ENCODE measurements at places on chromosomes 11 and 22.

DNA sequence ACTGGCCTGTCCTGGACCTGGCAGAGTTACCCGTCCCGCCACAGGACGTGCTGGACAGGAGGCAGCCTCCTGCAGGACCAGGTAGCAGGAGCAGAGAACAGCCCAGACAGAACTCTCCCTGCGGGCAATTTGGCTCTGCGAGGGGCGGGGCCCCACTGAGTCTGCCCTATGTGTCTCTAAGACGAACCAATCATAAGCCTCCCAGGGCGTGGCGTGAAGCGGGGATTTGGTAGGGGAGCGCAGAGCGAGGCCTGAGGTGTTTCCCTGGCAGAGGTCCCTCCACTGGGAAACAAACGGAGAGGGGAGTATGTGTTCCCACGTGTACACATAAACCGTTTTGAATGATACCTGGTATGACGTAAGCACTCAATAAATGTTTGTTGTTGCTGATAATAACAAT, 7.4 kb downstream of the CD82 start:
- DNase-seq = no peak

DNA sequence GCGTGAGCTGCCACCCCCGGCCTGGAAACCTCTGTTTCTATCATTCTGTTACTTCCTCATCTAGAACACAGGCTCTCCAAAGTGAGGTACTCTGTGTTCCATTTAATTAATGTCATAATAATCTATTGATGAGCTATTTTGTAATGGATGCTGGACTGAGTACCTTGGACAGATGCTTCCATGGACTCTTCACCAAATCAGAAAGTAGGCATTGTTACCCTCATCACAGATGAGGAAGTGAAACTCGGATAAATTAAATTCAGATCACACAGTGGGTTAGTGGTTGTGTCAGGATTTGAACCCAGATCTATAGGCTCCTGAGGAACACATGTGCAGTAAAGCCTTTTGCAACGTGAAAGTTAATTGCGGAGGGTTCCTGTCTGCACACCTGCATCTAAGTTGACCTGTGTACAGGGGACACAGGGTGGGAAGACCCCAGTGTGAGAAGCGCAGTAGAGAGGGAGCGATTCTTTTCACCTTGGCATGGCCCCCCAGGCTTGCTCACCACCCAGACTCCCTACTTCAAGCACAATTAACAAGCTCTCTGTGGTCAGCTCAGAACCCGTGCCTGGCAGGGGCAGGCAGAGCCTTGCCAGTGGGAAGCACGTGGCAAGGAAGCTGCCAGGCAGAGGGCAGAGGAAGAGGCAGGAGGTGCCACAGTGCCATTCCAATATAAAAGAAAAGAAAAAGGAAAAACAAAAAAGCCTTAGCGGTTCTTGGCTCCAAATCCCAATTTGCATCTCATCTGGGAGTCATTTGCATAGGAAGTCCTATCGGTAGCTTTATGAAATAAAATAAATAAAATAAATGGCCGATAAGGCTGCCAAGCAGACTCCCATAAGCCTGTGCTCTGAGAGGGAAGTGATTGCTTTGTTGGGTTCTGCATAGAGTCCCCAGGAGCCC, 239.3 kb downstream of the GRIK4 start:
- DNase-seq = no peak

DNA sequence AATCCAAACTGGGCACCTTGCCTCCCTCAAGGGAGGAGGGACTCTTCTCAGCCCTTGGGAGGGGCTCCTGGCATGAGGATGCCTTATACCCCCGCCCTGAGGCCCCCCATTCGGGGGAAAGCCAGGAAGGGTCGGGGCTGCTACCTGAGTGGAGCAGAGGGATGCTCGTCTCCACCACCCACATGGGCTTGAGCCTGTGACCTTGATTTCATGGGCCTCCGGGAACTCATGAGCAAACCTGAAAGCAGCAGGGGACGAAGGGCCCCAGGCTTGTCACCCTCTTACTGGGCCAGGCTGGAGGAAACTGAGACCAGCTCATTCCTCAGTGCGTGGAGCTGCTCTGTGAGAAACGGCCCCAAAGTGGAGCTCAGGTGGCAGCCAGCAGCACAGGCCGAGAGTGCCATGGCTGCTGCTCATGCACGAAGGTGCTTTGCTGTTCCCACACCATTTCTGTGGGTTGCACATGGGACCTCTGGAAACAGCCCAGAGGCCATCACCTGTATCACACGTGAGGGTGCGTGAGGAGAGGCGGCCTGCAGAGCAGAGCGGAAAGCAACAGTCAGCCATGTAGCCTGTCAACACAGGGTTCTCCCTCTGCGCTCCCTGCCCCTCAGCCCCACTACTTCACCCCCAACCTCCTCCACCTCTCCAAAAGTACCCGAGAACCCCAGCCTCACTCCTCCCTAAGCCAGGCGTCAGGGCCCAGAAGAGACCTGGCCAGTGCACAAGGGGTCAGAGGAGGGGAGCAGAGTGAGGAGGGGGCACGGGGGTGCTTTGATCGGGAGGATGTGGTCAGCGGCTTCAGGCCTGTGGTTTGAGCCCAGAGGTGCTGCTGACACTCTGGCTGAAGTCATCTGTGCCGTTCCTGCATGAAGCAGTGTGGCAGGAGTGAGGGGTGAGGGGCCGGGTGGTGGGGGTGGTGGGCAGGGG, 14.1 kb upstream of the IL2RB start:
- DNase-seq = no peak

DNA sequence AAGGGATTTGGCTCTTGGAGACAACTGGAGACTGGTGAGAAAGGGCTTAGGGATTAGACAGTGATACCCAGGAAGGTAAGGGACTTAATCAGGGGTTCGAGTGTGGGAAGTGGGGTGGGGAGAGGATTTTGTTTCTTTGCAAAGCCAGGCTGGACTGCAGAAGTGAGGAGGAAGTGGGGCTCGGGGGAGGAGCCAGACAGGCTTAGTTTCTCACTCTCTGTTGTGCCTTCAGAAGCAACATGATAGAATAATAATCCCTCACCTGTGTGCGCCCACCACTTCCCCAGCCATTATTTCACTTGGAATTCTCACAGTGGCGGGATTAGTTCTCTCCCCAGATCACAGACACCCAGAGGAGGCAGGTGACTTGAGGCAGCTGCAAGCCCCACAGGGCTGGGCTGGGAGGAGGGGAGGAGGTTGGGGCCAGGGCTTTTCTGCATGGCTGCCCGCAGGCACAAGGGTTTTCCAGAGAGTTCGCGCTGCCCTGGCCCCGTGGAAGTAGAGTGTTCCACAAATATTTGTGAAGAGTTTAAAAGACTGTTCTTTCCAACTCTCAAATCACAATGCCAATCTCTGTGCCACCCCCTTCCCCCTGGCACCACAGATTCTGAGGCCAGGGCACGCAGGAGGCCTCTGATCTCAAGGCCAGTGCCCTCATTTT, 4.0 kb upstream of the SEC14L2 start:
- DNase-seq = no peak

DNA sequence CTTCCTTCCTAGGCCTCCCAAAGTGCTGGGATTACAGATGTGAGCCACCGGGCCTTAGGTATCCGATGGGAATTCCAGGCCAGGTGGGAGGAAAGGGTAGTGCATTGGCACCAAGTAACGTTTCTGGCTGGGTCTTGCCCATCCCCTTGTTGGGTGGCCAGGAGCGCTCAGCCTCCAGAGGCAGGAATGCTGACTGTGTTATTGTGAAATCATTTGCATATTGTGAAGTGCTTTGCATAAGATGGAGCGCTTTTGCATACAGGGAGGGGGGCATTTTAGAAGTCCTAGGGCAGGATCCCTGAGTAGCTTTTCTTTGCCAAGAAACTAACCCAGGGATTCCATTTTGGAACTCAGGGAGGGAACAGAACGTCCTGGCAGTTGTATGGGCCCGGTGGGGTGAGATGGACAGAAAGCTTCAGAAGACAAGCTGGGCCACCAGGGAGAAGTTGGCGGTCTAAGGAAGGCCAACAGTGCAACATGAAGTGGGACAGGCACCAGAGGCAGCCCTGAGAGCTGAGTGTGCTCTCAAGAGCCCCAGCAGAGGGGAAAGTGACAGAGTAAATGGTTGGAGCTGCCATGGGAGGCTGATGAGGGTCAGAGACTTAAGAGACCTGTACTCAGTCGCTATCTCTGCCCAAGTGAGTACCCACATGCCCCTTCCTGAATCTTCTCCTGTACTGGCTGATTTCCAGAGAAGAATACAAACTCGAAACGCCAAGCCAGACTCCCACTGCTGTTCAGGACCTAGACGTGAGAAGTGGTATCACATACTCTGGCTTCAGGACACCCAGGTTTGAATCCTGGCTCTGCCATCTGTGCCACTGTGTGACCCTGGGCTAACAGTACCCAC, 1.3 kb upstream of the SLC39A13 start:
- DNase-seq = no peak

DNA sequence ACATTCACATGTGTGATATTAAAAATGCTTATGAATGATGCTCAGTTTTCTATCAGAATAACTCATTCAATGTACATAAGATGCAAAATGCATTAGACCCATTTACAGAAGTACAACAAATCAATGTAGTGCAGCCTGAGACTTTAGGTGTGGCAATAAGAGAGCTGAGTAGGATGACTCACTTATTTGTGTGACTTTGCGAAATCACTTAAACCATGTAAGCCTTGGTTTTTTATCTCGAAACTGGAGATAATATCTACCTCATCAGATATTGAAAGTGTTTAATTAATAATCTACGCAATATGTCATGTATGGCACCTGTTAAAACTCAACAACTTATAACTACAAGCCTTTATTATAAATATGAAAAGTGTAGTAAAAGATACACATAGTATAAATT, 105.7 kb upstream of the LUZP2 start:
- no peak for DNase-seq

GRCh38 chr11:122248939-122249338, 132.9 kb upstream of the BLID start:
- DNase-seq = no peak

- no peak for DNase-seq
These were observed 38.2 kb downstream of the KIAA0930 start for GRCh38 chr22:45202333-45203149.

- no peak for DNase-seq
These were observed 17.6 kb downstream of the SMIM38 start for GRCh38 chr11:69173331-69173730.

DNA sequence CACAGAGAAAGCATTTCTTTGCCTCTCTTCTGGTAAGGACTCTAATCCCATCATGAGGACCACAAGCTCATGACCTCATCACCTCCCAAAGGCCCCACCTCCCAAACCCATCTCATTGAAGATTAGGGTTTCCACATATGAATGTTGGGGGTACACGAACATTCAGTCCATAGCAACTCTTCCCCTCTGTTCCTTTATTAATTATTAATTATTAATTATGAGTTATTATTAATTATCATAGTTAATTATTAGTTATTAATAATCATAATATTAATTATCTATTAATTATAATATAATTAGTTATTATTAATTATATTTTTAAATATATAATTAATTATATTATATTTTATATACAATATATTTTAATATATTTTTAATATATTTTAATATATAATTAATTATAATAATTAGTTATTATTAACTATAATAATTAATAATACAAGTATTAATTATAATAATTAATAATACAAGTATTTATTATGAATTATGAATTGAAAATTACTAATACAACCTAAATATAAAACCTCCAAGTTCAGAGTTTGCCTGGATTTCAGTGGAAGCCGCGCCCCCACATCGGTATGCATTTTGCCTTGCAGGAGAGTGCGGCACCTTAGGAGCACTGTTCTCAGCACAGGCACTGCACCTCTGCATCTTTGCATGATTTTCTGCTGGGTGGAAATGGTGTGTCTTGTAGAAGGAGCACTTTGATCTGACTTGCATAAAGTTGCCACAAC, 128.0 kb upstream of the FGF3 start:
- DNase-seq = no peak

- peak; percentile 90 for DNase-seq
These were observed 6.1 kb downstream of the CD81 start for GRCh38 chr11:2382936-2383851.

DNA sequence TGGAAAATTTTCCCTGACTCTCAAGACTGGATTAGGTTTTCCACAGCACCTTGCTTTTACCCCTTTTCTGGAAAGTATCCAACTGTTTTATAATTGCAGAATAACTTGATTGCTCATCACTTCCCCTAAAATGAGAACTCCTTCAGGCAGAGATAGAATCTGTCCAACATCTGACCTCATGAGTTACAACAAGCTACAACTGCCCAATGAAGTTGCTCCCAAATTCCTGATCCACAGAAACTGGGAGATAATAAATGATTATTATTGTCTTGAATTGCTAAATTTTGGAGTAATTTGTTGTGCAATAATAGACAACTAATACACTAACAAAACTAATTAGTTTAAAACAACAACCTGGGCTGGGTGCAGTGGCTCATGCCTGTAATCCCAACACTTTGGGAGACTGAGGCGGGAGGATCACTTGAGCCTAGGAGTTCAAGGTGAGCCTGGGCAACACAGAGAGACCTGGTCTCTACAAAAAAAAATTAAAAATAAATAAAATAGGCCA, 10.0 kb upstream of the CCDC83 start:
- DNase-seq = peak; percentile 29

- DNase-seq = no peak
These were observed 103.1 kb downstream of the NAT10 start for GRCh38 chr11:34208266-34209135.

- DNase-seq = no peak
These were observed 58.7 kb downstream of the CTTN start for GRCh38 chr11:70456921-70457532.

DNA sequence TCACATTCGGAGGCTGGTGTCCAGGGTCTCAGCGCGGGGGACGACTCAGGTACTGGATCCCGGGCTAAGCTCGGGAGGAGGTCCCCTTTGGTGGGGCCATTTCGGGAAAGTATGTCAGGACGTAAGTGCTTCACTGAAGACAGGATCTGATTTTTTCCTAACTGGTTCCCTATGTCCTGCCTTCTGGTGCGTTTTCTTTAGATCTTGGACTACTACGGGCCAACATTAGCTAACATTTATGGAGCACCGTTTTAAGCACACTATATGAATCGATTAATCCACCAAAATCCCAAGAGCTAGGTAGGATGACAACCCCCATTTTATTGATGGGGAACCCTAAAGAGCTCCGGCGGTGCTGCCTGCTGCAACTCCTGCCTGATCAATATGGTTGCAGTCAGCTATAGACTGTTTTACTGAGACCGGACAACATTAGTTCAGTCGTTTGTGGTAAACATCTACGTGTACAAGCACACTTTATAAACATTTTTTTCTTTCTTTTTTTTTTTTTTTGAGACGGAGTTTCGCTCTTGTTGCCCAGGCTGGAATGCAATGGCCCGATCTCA, 17.0 kb upstream of the WDR74 start:
- DNase-seq = no peak

DNA sequence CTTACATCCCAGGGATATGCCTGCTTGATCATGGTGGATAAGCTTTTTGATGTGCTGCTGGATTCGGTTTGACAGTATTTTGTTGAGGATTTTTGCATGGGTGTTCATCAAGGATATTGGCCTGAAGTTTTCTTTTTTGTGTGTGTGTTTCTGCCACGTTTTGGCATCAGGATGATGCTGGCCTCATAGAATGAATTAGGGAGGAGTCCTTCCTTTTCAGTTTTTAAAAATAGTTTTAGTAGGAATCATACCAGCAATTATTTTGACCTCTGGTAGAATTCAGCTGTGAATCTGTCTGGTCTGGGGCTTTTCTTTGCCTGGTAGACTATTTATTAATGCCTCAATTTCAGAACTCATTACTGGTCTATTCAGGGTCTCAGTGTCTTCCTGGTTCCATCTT, 362.4 kb downstream of the JRKL start:
- DNase-seq = no peak

GRCh38 chr11:69294571-69295078, 670 bp downstream of the MYEOV start:
- DNase-seq = no peak

Measured in kidney capillary endothelial cell (primary cell).